GM12891 (cell line): ENCODE measurements at places on chromosomes 13 and 19.

GRCh38 chr13:51923983-51924539 is 62.3 kb downstream of the CCDC70 start:
- DNase-seq: no peak

- DNase-seq: peak; percentile 42
Observed at GRCh38 chr13:51945149-51945548, 66.1 kb downstream of the ATP7B start.

DNA sequence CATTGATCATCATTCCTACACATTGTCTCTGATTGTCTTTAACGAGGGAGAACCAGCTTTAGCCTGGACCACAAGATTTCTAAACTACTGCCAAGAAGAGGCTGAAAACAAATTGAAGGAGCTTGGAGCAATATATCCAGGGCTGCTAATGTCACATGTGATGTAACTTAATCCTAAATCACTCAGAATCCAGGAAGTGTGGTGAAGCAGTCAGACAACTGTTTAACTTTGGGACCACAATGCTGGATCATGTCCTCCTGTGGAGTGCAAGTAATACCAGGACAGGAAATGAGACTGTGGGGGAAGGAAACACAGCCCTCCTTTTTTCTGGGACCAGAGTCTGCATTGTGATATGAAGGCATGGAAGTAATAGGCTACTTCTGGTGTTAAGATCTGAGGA is 430.2 kb downstream of the KCTD12 start:
- no peak for DNase-seq

DNA sequence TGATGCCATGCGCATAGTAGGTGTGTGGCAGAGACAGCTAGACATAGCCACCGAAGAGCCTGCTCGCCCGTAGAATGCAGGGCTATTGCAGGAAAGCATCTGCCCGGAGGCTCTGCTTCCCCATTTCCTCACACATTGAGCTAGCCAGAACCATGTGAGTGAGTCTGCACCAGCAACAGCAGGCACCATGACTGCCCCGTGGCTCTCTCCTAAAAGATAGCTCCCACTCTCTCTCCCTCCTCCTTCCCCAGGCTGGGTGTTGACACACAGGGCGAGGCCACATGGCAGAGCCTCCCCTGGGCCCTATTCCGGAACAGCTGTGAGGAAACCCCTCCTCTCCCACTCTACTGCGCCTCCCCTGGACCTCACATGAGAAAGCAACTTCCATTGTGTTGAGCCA is 52.3 kb upstream of the ATP12A start:
- DNase-seq: no peak

- no peak for DNase-seq
Observed at GRCh38 chr13:75115171-75115570, 366.8 kb downstream of the TBC1D4 start.
